Hematopoietic multipotent progenitor cell treated with erythropoietin and hydrocortisone succinate and interleukin-3 and kit ligand, for 8 days (in vitro differentiated cells): ENCODE measurements at places on chromosomes 11 and 22.

DNA sequence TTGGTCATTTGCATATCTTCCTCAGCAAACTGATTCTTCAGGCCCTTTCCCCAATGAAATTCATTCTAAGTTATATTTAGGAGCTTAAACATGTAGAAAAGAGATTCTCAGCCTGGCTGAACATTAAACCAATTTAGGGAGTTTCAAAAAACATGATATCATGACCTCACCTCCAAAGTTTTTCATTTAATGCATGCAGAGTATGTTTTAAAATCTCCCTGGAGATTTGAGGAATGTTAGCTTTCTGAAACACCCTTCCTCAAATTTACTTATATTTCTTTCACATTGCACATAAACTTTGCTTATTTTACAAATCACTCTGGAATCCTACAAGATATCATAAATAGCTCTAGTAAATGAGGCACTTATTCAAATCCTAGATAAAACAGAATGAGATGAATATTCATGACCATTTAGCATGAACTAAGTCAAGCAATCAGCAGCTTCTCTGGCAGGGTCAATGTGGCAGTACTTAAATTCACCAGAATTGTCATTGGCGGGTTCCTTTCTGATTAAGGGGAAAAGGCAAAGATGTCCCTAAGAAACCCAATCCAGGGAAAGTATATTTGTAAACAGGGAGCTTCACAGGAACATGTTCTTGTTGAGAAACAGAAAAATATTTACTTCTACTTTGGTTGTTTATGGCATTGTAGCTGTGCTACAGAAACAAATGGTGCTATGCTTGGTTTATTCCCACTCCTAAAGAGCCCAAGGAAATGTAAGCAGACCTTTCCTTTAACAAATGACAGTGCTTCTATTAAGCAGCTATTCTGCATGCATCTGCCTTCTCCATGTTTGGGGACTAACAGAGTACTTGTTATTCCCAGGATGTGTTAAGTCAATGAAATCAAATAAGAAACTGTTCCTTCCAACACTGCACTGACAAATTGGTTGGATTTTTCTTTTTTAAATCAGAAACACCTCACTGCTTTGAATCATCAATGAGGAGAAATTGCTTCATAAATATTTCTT, 162.3 kb downstream of the C11orf87 start:
- no peak for DNase-seq

GRCh38 chr11:19519912-19520641, 192.6 kb upstream of the NAV2 start:
- DNase-seq, result no peak

GRCh38 chr22:48275412-48275811, 1513.0 kb downstream of the TBC1D22A start:
- DNase-seq, result no peak

GRCh38 chr11:120028181-120028896, 109.6 kb downstream of the TRIM29 start:
- no peak for DNase-seq

- DNase-seq, result no peak
These were observed 99.0 kb downstream of the AMOTL1 start for GRCh38 chr11:94866936-94867795.

- DNase-seq, result no peak
These were observed 27.0 kb upstream of the LRRC55 start for GRCh38 chr11:57154739-57155138.

GRCh38 chr22:37244922-37245722, 1.1 kb upstream of the RAC2 start:
- no peak for DNase-seq

DNA sequence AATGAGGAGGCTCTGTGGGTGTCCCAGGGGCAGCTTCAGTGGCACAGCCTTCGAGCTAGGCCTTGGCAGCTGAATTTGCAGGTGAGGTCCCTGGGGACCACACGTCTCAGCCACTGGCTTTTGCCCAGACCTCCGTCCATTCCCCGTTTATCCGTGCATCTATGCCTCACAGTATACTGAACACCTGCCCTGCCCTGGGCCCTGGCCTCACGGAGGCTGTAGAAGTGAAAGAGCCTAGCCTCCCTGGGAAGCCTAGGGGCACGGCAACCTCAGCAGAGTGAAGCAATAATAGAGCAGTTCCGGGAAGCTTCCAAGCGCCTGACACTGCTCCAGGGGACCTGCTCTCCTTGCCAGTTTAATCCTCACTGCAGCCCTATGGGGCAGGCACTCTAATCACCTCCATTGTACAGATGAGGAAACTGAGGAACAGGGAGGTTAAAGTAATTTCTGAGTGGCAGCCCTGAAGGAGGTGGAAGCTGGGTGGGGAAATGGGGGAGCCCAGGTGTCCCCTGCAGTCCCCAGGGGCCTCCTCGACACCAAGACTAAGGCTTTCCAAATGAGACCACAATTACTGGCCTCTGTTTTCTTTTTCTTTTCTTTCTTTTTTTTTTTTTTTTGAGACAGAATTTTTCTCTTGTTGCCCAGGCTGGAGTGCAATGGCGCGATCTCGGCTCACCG, 2.7 kb upstream of the NFAM1 start:
- DNase-seq, result no peak
